ENCODE measurements at places on chromosomes 6 and 20.

GRCh38 chr6:139376017-139376330, 1.5 kb upstream of the CITED2 start:
- no peak for DNase-seq

GRCh38 chr20:6590891-6591637, 176.4 kb upstream of the BMP2 start:
- no peak for DNase-seq

- no peak for DNase-seq
Observed at GRCh38 chr6:98875375-98875774, 41.0 kb downstream of the POU3F2 start.

GRCh38 chr6:54633601-54634000, 213.0 kb upstream of the FAM83B start:
- no peak for DNase-seq

- no peak for DNase-seq
Observed at GRCh38 chr6:29011276-29011734, 6.2 kb upstream of the ZNF311 start.

DNA sequence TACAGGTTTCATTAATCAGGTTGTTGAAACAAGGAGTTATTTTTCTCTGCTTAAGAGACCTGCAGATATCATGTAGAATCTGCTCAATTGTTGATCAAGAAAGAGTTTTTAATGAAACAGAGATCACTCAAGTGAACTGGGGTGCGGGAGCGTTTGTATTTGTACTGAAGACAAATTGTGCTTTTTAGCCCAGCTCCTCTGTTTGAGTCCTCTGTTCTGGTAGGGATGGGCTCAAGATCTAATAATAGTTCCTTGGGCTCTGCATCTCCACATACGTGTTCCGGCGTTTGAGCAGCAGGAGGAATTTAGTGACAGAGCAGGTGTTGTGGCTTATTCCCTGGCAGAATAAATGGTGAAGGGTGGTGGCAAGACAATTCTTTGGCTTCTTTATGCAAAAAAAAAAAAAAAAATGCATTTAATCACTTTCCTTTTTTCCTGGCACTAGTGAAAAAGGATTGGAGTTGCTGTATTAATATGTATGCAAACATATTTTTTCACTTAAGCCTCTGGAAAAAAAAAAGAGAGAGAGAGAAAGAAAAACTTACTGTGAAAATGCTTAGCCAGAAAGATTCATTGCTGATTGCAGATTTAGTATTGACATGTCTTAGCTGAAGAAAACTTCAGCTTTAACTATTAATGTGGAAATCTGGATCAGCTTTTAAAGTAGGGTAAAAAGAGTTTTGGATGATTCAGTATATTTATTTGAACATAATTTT, 4.0 kb downstream of the CITED2 start:
- no peak for DNase-seq

All from bone marrow (tissue), 2 donors.